ENCODE measurements at places on chromosomes 7 and 10. TPM values are rescaled to one million over a fixed set of nuclear protein-coding genes. Genes with fewer than 3 reads are reported as not detected.

- DNase-seq = no peak
Measured at GRCh38 chr7:50651271-50651989, 86.2 kb upstream of the DDC start.

COL13A1 gene
- 17.3 TPM for total RNA-seq

GRCh38 chr10:47176206-47176902 lies 123.6 kb upstream of the GDF10 start:
- DNase-seq = no peak

- DNase-seq = no peak
Measured at GRCh38 chr7:3097734-3098133, 54.1 kb upstream of the CARD11 start.

- DNase-seq = no peak
Measured at GRCh38 chr10:90856964-90857634, 740 bp downstream of the HTR7 start.

GRCh38 chr10:50497758-50498157 lies 126.0 kb downstream of the SGMS1 start:
- peak; percentile 54 for DNase-seq

GRCh38 chr7:106332201-106332600 lies 47.4 kb upstream of the NAMPT start:
- no peak for DNase-seq

PAX4 gene
- not detected for total RNA-seq

SH2D4B gene
- total RNA-seq = not detected

DNA sequence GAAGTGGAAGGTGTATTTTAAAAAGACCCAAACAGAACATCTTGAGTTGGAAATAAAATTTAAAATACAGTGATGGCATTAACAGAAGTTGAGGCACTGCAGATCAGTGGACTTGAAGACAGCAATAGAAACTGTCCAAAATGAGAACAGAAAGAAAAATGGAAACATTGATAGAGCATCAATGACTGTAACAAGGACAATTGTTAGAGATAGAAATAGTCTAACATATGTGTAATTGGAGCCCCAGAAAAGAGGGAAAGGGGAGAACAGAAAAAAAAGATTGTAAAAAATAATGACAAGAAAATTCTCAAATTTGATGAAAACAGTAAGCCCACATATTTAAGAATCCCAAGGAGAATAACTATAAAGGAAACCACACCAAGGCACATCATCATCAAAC lies 29.4 kb downstream of the VKORC1L1 start:
- DNase-seq = no peak

DNA sequence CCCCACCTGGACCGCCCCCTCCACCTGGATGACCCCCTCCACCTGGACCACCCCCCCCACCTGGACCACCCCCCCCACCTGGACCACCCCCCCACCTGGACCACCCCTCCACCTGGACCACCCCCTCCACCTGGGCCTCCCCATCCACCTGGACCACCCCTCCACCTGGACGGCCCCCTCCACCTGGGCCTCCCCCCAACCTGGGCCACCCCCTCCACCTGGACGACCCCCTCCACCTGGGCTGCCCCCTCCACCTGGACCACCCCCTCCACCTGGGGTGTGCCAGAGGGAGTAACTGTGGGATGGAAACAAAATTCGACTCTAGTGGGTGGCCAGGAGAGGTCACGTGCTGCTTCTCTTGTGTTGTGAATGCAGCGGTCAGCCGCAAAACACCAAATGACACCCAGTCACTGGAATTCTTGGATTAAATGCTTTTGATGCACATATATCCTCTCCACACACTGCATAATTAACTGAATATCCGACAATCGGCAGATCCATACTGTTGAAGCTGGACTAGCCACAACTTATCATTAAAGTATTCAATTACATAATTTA lies 316.7 kb downstream of the PTPRN2 start:
- no peak for DNase-seq

- no peak for DNase-seq
Measured at GRCh38 chr10:1243486-1244234, 187.5 kb downstream of the WDR37 start.

Data from myocyte (in vitro differentiated cells).